ENCODE measurements at places on chromosomes 3 and 15.

DNA sequence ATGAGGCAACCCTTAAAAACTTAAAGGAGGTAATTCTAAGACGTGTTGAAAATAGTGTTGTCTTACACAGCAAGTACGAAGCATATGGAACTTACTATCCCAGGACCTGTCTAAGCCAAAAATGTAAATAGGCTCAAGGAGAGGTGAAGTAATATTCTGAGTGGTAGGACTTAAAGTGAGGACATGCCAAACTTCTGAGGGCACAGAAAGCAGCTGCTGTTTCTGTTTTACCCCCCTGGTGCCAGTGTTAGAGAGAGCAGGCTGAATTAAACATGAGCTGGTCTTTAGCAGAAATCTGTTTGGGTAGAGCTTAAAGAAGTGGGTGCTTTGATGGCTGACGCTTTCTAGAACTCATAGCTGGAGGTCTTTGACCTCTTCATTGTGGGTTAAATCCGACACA lies 149.7 kb upstream of the NPHP3 start:
- DNase-seq = no peak

- no peak for DNase-seq
Measured at GRCh38 chr3:152574461-152575079, 260.4 kb upstream of the P2RY1 start.

DNA sequence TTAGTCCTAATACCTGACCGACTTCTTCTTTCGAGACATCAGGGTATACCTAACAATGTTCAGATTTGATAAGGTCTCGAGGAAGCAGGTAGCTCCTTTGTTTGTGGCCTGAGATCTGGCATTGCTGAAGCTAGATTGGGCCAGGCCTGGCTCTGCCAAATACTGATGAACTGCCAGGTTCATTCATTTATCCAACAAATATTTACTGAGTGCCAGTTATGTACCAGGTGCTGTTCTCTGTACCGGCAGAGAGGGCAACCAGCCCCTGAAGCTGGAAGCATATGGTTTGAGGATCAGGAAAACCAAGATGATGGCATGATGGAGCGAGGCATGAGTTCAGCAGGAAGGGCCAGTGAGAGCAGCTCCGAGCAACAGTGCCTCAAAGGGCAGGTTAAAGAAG lies 196.2 kb upstream of the NSMCE3 start:
- DNase-seq = no peak

- DNase-seq = no peak
Measured at GRCh38 chr3:94117729-94118128, 54.9 kb downstream of the NSUN3 start.

DNA sequence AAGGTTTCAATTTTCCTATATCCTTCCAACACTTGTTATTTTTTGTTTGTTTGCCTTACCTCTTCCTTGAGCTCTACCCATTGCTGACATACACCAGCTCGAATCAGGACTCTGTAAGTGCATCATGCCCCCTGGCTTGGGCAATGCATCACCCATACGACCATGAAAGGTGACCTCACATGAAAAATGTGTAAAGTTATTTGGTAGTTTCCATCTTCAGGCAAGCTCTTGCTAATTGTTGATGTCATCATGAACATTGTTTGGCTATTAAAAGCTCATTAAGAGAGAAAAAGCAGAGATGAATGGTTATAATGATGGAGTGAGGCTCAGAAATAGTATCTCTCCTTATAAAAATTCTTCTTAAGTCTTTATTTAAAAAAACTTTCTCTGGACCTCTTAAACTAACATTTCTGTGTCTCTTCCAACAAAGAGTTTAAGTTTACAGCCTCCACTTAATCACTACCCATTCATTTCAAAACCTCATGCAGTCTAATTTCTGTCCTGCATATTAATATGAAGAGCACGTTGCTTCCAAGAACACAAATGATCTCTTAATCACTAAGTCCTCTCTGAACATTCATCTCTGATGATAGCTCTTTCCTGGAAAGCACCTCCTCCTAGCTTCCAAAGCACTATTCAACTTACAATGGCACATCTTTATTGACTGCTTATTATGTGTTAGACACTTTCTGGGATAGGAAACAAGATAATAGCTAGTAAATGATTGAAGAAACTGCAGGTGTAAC lies 236.3 kb downstream of the NFKBIZ start:
- no peak for DNase-seq

DNA sequence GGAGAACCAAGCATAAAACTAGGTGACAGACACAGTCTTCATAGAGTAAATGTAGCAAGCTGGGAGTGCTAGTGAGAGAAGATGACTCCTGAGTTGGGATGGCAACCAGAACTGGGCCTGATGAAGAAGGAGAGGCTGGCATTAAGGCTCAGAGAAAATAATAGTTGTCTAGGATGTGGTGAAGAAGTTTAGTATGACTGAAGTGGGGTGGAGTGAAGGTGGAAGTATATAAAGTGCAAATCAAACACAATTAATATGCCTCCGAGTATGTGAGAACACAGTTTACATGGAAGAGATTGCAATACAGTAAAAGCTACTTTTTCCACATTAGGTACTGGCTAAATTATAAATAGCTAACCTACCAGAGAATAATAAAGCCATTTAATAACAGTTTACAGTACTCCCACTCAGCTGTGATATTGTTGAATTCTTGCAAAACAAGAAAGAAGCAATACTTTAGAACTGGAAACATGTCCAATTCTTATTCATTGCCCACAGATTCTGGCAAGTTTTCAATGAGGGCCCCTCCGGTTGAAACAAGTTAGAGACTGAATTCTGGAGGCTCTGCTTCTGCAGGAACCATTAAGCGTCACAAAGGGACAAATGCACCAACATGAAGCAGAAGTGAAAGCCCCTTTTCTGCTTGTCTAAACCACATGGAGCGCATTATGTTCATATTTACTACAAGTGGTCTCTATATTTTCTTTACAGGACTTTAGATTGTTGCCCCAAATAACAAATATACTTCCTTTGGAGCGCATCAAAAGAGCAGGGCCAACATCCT lies 243.7 kb downstream of the SLC9A9 start:
- no peak for DNase-seq

DNA sequence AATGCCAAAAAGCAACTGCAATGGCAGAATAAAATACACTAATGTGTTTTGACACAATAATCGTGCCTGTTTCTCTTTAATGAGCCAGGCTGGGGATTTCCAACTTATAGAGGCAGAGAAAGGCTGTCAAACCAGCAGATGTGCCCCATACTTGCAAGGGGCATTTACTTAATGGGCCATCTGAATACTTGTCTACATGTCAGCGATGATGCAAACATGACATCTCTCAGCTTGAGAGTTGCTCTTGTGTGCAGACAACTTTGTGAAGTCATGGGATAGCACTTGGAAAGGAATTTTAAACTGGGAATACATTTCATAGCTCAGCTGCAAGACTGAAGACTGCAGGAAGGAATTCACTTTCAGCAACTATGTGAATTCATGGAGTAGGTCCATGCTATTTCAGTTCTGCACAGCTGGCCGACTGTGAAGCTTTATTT lies 127.4 kb upstream of the ADAMTS9 start:
- peak; percentile 59 for DNase-seq

GRCh38 chr15:27454281-27455075 lies 483.5 kb downstream of the GABRG3 start:
- no peak for DNase-seq

GRCh38 chr15:28167042-28167441 lies 67.9 kb upstream of the OCA2 start:
- no peak for DNase-seq

DNA sequence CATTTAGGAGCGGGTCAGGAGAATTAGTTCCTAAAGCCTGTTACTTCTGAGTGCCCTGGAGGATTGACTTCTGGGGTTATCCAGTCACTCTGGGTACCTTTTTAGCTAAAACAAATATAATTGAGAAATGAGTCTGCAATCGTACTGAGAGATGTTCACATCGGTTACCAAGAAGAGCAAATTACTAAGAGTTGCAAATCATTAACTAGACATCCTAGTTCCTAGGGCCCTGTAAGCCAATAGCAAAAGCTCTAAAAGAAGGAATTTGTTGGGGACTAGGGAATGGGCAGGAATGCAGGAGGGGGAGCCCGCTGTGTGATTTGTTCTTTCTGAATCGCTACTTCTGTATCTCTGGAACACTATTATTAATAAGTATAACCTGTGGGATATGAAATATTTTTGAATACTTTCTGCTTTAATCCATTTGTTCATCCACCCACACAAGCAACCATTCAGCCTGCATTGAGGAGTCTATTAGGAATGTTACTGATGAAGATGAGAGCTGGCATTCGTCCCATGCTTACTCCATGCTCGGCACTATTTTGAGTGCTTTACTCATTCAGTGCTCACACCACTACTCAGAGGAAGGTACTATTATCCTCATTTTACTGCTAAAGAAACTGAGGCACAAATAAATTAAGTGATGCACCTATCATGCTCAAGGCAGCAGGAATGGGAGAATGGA lies 31.5 kb upstream of the KY start:
- peak; percentile 5 for DNase-seq

- no peak for DNase-seq
Measured at GRCh38 chr3:192122832-192123594, 604.3 kb downstream of the FGF12 start.

DNA sequence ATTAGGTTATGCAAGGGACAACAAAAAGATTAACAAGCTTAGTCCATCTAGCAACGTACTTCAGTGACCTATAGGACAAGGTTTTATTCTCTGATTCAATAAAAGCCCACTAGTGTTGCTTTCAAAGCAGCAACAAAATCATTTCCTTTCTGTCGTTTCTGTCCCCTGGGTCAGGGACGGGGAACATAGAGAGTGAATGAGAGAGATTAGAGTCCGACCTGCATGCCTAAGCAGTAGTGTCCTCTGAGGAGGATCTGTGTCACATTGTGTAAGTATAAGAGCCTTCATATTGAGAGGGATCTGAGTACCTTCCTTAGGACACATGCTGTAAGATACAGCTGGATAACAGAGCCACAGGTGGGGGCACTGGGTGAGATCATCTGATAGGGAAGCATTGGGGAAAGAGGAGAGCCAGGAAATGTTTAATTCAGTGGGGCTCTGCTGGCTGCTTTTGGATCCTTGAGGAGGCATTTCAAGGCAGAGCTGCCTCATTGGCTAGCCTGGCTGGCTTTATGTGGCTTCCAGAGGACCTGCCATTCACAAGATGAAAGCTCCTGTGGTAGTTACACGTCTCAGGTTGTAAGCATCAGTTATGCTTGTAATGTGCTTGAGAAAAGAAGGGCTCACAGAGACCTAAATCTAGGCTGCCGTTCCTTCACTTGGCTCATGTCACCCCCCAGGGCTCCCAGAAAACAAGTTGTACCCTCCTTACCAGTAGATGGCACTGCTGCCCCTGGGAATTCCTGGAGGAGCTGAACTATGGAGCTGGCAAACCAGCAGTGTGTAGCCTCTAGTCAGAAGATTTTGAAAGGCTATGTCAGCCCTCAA lies 2.7 kb downstream of the TMEM108 start:
- DNase-seq = peak; percentile 90

GRCh38 chr3:56339244-56339643 lies 129.0 kb downstream of the ERC2 start:
- DNase-seq = no peak

DNA sequence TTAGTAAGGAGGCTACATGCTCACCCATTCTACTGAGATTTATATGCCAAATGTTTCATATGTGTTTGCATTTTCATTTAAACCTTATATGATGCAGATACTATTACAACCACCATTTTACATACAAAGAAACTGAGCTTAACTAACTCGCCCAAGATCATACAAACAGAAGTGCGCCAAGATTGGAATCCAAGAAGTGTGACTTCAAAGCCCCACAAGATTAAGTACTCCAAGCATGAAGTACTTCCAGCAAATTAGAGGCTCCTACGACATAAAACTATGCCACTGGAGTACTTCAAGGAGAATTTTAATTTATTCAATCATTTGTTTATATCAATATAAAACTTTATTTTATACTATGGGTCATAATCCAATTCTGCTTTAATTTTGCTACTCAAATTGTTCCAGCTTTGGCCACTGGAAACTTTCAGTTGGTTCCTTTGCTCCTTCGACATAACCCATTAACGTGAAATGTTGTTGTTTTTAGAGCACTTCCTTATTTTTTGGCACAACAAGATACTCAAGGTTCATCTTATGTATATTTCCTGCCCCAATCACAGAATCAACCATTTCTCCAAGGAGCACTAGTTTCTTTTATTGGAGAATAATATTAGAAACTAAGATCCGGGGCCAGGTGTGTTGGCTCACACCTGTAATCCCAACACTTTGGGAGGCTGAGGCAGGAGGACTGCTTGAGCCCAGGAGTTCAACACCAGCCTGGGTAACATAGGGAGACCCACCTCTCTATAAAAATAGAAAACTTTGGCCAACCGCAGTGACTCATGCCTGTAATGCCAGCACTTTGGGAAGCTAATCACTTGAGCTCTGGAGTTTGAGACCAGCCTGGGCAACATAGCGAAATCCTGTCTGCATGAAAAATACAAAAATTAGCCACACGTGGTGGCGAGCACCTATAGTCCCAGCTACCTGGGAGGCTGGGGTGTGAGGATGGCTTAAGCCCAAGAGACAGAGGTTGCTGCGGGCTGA lies 10.4 kb downstream of the INO80 start:
- DNase-seq = no peak

DNA sequence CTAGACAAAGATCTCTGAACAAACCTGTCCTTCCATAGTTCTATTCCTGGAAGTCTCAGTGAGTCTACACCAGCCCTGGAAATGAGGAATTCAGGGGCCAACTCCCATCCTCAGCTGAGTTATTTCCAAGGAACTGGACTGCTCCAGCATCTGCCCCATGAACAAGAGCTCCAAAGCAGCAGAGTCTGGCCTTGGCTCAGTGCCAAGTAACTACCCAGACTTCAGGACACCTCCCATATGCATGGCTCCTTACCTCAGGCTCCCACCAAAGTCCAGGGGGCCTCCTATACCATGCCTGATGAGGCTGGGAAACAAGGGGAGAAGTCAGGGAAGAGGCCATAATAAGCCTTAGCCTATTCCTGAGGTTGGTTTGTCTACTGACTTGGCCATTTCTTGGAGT lies 45.0 kb downstream of the FAIM start:
- DNase-seq = no peak

GRCh38 chr3:172844428-172844827 lies 93.9 kb downstream of the ECT2 start:
- DNase-seq = peak; percentile 56
